ENCODE measurements at places on chromosomes 7 and 10.

- no peak for DNase-seq
Measured at GRCh38 chr10:44032216-44032615, 352.7 kb downstream of the CXCL12 start.

- no peak for DNase-seq
Measured at GRCh38 chr7:9608560-9608959, 1175.2 kb downstream of the NXPH1 start.

- DNase-seq, result no peak
Measured at GRCh38 chr7:20647908-20648776, 32.7 kb downstream of the ABCB5 start.

DNA sequence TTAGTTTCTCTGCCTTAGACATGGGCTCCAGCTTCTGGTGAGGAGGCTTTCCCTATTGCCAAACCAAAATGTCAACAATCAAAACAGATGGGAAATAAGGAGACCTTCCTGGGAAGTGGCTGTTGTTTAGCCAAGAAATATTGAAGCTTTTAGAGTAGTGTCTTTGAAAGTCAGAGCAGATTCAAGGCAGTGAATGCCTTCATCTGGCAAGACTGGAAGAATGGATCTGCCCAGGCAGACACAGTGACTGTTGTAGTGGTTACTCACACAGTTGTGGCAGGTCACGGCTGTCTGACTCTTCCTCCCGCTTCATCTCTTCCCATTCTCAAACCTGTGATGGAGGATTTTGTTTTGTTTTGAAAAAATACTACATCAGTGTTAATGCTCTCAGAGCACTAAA is 154.1 kb upstream of the ADO start:
- no peak for DNase-seq

DNA sequence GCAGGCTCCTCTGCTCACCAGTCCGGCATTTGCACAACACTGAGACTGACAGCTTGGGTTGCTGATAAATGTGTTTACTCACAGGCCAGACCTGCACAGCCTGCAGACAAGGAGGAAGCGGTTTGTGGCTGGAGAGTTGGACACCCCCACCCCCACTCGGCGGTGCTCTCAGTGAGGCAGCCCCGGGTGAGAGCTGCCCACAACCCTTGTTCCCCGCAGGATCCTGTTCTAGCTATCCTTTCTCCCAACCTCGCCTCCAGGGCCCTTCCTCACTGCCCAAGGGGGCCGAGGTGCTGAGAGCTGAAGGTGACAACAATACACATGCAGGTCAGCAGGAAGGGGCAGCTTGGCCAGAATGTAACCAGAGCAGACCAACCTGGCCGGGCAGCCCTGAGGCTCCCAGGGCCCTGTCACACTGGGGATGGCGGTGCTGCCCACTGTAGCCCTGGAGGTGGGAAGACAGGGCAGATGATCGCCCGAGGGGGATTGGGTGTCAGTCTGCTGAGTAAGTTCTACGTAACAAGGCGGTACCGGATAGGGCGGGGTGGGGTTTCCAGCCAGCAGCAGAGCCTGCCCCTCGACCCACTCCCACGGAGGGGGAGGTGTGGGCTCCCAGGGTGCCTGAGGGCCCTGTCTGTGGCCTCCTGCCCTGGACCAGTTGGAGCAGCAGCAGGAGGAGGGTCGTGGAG is 2.1 kb upstream of the ADAM8 start:
- DNase-seq, result peak; percentile 67

- DNase-seq, result no peak
Measured at GRCh38 chr7:34165466-34165865, 260.1 kb downstream of the BMPER start.

- peak; percentile 31 for DNase-seq
Measured at GRCh38 chr7:124033095-124033806, 384 bp upstream of the TMEM229A start.

- DNase-seq, result no peak
Measured at GRCh38 chr7:65371468-65371867, 2.2 kb upstream of the ZNF92 start.

- DNase-seq, result no peak
Measured at GRCh38 chr10:71258446-71259145, 46.2 kb downstream of the UNC5B start.

DNA sequence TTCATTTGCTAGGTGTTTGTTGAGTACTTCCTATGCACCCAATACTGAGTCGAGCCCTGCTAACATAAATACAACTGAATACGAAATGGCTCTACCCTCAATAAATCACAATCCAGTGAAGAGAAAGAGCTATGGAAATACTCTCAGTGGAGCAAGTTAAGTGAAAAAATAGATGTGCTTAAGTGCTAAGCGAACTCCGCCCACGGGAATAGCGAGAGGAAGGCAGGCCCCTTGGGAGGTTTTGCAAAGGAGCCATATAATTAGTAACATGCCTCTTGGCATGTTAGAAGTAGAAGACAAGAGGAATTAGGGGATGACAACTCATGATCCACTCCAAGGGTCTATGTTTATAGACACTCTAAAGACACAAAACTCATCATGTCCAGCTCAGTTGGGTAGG is 42.8 kb upstream of the TSPAN33 start:
- no peak for DNase-seq
